WERI-Rb-1 (cell line): ENCODE measurements at places on chromosomes 6 and 20.

- DNase-seq = no peak
These were observed 859 bp upstream of the ZFP57 start for GRCh38 chr6:29681811-29682210.

GRCh38 chr6:152552616-152553209 is 84.4 kb downstream of the SYNE1 start:
- peak; percentile 75 for DNase-seq

DNA sequence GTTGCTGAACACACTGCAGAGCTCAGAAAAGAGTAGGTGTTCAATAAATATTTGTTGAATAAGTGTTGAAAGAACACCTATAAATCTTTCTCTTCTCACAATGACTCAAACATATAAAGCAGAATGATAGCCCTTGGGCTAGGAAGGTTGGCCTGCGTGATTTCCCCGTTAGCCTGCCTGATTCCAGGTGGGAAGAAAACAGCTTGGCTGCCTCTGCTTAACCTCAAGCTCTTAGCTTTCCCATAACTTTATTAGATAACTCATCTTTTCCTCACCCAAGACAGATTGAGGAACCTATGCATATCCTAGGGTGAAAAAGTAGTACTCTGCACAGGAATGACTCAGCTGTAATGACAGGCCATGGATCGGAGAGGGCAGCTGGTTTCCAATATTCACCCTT is 300.3 kb upstream of the ID4 start:
- DNase-seq = no peak

DNA sequence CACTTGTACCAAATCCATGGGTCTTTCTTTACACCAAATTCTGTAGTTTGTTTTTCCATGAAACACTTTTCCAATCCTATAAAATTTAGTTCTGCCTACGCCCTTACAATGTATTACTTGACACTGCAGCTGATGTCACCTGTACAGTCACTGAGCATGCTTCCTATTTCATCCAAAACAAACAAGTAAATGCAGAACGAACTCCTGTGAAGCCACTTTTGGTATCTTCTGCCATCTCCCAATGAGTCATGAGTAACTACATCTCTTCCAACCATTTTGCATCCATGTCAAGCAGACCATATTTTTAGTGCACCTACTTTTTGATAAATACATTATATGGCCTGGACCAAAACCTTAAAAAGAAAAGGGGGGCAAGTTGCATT is 42.4 kb downstream of the HDDC2 start:
- DNase-seq = no peak

DNA sequence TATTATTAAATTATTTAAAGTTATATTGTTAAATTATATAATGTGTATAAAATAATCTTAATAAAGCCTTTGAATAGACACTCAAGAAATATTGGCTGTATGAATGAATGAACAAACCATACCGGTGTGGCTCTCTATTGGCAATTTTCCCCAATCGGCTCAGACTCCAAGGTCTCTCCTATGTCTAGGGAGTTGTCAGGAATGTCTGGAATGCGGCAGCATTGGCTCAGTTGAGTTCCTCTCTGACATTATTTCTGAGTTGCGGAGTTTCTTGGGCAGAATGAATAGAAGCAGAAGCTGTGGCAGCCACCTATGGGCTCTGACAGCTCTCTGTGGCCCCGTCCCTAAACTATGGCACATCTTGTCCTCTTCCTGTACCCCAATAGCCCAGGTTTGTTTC is 111.0 kb downstream of the SOBP start:
- no peak for DNase-seq

DNA sequence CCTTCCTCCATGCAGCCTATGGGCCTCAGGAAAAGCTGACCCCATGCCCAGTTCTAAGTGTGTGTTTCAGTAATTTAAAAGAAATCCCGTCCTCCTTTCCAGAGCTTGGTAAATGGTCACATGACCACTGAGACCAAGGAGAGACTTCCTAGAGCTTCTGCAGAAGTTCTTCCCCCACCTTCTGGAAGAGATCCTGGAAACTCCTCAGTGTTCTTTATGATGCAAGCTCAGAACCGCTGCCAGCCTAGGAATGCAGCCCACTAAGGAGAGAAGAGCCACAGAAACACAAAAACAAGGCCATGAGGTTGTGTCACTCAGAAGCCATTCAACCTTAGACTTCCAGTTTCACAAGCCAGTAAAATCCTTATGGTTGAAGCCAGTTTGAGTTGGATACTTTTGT is 348.4 kb downstream of the TPBG start:
- DNase-seq = no peak

- no peak for DNase-seq
These were observed 171.7 kb downstream of the HIVEP2 start for GRCh38 chr6:142773324-142773723.

DNA sequence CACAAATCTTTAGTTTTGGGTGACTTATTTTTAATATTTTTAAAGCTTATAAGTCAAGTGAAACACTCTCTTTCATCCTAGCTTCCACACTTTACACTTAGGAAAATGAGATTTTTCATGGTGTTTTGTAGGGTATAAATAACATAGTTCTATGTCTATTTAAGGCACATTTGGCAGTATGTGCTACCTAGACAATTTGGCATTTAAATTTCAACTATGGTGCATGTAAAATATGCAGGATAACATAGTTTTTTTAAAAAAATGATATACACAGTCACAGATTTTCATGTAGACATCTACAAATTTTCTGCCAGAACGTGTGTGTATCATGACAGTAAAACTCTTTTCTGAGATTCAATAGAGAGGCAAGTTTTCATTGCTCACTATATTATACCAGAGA is 115.1 kb upstream of the MAP3K7 start:
- no peak for DNase-seq
